ENCODE measurements at places on chromosomes 4 and X.

DNA sequence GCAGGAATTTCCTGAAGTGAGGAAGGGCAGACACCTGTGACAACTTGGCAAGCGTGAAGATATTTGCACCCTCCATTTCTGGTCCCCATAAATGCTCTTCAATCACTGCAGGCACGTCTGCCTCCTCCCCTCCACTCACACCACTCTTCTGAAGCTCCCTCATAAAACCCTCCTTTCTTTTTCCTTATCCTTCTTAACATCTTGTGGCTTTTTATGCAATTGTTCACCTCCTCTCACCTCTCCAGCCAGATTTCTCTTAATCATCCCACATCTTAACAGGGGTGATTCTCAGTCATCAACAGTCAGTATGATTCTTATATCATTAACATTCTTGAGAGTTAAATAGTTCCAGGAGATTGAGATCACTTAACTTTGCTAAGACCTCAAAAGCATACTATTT lies 277.4 kb downstream of the SPRY1 start:
- no peak for DNase-seq

DNA sequence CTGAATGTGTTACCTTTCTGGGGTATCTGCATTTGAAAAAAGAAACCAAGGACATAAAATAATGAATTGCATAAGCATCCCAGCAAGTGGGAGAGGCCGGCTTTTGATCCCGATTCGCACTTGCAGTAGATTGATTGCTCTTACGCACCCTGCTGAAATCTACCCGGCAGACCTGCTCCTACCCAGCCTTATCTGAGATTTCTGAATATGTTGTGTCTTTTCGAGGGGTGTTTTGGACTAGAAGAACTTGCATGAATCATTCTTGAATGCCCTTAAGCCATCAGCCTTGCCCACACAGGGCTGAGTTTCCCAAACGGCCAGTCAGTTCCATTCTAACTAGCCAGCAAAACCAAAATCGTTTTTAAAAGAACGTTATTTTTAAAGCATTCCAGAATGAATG lies 174.4 kb upstream of the BCOR start:
- DNase-seq: no peak

DNA sequence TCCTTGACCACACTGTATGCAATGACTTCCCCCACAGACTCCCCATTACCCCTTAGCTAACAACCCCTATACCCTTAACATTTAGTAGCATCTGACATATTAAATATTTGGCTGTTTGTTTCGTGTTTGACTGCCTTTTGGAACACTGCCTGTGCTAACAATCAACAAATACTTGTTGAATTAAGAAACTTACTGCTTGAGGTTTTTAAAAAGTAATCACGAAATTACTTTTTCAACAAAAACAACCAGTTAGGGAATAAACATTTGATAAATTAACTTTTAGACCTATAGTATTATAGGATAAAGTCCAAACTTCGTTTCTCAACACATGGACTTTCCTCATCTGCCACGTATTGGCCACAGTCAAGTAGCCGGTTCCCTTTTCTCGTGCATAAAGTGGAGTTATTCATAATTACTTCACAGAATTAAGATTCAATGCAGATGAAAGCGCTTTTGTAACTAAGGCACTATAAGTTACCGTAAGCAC lies 555 bp upstream of the ELMOD2 start:
- DNase-seq: no peak

DNA sequence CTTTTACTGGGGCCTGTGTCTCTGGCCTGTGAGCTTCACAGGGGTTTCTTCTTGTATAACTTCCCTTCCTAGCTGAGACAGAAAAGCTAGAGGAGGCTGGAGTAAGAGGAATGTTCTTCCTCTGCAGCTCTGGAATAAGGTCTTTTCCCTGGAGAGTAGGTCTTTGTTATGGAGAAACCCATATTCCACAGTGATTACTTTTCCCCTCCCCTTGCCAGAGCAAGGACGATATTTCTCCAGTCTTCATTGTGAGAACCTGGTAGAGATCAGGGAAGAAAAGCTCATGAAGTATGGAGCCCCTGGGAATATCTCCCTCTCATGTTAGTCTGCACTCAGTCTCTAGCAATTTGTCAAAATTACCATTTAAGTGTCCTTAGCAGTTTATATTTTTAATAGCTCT lies 18.7 kb upstream of the GLRB start:
- no peak for DNase-seq

DNA sequence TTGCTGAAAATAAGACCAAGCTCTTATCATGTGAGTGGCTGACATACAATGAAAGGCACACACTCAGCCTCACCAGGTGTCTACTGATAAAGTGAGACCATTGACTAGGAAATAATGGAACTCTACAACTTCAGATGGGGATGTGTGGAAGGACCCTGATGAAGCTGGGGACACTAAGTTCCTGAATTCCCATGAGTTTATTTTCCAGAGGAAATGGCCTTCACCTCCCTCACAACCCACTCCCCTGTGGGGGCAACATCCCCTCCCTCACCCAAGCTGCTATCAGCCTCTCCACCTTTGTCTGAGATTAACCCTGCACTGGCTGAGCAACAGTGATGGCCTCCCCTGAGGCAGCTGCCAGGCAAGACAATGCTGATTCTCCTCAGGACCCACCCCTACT lies 55.2 kb upstream of the SMARCAD1 start:
- DNase-seq: no peak

GRCh38 chrX:16754019-16754418 lies 32.2 kb upstream of the TXLNG start:
- DNase-seq: no peak

- DNase-seq: no peak
Measured at GRCh38 chrX:85140964-85141363, 102.6 kb downstream of the SATL1 start.

DNA sequence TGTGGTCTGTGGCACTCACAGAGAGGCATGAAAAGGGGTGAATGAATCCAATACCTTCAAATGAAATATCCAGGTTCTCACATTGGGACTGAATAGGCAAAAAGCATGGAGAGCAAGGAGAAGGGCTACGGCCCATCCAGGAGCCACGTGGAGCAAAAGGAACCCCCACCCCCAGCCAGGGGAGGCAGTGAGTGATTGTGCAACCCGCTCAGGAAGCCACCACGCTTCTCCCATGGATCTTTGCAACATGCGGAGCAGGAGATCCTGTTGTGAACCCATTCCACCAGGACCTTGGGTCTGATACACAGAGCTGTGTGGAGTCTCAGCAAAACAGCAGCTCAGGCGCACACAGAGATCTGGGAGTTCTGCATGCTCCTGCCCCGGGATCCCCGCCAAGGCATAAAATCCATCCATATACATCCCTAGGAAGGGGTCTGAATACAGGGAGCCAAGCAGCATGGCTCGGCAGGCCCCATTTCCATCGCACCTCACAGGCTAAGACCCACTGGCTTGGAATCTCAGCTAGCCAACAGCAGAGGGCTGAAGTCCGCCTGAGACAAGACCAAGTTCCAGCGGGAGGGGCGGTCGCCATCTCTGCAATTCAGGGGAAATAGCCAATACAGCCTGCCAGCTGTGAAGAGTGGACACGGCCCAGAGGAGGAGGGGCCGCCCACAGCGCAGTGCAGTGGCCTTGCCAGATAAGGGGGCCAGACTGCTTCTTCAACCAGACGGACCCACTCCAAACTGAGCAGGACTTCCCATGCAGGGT lies 80.2 kb downstream of the FGF16 start:
- DNase-seq: no peak

DNA sequence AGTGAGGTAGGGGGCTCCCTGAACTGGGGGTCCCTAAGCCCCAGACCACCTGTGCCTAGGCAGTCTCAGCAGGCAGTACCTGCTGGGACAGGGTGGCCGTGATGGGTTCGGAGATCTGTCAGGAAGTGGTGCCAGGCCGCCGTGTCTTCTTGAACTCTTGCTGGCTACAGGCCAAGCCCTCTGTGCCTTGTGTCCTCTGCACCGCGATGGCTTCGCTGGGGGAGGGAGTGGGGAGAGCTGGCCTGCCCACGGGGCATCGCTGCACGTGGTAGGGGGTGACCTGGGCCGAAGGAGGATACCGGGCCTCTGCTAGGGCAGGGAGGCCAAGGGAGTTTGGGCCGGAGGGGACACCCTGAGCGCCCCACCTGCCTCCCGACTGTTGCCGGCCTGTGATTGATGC lies 96.7 kb upstream of the NKX1-1 start:
- DNase-seq: no peak

GRCh38 chr4:16129336-16129735 lies 45.5 kb upstream of the PROM1 start:
- DNase-seq: no peak
